ENCODE measurements at places on chromosomes 12 and 14. TPM values are rescaled to one million over a fixed set of nuclear protein-coding genes. Genes with fewer than 3 reads are reported as not detected.

DNA sequence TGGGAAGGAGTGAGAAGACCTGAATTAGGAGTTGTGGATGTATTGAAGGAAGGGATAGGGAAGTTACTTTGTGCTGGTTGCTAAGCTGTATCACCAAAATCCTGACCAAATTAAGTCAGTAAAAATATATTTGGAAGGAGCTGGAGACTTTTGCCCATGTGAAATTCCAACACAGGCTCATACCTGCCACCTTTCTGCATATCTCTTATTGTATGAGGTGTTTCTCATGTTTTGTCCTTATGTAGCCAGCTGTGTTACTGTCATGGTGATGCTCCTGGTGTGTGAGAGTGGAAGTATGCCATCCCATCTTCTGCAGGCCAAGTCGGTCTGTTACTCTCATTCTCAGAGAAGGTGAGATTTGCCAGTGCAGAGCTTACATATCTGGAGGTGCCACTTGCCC, 29.4 kb upstream of the RNU6-8 start:
- no peak for DNase-seq

DNA sequence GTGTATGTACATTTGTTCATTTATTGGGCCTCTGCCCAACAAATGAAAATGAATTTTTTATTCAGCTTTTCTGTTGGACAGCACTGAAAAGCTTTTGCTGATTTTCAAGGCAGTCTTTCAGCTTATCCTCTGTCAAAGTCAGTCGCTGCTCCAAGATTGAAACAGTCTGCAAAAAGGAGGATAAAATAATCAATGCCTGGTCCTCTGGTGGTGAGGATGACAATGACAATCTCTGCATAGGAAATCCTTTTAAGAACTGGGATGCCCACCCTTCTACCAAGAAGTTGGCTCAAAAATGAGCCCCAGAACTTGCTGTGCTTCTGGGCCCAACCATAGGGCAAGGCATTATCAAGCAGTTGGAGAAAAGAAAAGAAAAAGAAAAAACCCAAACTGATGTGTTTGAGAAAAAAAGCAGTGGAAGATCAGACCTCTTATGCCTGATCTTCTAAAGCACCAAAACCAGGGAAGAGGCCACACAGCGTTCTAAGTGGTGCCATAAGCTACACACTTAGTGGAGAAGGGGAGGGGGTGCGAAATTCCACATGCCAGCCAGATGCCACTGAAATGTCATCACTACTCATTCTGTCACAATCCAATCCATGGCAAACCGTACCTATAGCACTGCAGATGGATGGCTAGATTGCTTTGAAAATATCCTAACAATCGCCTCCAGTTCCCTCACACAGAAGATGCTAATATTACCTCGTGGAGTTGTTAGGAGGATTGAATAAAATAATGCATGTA, 69.0 kb upstream of the DUSP6 start:
- DNase-seq: no peak

DNA sequence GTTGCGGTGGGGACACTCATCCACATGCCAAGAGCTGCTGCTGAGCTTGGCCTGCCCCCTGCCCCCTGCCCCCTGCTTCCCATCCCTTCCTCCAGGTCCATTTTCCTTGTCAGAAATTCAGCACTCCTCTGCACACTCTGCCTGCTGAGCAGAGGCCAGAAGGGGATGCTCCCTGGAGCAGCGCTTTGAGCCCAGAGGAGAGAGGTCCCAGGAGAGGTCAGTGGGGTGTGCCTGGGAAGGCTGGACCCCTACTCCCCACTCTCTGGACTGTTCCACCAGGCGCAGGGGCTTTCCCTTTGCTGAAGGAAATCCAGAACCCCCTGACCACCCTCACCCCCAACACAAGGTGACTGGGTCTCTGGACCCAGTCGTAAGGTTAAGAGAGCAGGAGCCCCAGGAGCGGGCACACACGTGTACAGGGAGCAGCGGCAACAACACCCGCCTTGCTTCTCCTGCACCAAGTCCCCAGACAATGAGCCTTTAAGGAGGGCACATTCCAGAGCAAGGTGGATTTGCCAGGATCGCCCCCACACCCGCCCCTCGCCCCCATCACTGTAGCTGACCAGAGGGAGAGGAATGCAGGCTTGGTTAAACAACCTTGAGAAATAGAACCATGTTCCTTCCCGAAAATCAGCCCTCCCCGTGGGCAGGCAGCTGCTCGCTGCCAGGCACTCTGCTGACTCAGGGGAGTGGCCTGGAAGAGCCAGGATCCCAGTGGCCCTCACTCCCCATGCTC, 30.7 kb downstream of the ISCA2 start:
- DNase-seq: no peak

- peak; percentile 95 for DNase-seq
Measured at GRCh38 chr14:51442513-51443175, 202.6 kb downstream of the TMX1 start.

Gene LTB4R
- 5.0 TPM for polyA plus RNA-seq

Gene ACRBP
- 2.2 TPM for polyA plus RNA-seq

DNA sequence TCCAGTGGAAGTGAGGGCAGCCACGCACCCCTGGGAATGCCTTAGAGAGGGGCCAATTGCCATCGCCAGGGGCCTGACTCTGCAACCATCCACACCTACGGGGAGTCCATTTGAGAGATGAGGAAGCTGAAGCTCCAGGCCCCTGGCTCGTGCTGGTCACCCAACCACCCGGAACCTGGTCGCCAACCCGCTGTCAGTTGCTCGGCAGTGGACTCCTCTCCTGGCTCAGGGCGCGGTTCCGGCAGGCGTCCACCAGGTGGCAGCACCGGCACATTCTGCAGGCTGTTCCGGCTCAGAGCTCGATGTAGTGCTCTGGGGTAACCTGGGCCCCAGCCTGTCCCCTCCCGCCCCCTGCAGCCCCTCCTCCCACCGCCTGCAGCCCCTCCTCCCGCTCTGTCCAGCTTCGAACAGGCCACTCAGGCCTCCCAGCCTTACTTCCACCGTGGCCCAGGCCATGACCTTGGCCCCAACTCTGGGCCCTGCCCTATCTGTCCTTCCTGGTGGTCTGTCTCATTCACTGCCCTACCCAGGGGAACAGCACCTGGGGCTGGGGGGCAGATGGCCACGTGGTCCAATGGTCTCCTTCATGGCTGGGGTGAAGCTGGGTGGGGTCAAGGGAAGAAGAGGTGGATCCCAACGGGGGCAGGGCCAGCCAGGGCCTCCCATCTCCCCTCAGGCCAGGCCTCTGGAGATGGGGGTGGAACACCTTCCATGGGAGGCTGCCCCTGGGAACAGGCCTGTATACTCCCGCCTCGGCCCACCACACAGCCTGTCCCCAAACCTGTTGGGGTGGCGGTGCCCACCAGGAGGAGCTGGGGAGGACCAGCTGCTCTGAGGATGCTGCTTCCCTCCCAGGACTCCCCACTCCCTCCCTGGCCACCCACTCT, 15.7 kb downstream of the SIVA1 start:
- peak; percentile 88 for DNase-seq

DNA sequence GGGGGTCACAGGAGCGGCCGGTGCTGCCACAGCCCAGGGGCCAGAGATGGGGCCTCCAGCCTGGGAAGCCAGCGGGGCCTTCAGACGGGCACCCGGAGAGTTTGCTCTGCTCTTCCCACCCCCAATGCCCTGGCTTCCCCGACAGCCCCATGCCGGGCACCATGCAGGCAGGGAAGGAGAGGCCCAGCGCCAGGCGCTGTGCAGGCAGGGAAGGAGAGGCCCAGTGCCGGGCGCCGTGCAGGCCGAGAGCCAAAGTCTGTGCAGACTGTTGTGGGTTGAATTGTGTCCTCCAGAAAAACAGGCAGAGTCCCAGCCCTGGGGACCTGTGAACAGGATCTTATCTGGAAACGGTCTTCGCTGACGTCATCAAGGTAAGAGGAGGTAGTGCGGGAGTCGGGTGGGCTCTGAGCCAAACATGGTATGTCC, 34.3 kb downstream of the GALNT9 start:
- no peak for DNase-seq

Gene KCNC2
- 0.30 TPM for polyA plus RNA-seq

- no peak for DNase-seq
Measured at GRCh38 chr14:96888593-96888992, 91.4 kb downstream of the VRK1 start.

Gene RNASE3
- 1.2 TPM for polyA plus RNA-seq

Gene OLR1
- polyA plus RNA-seq: 1.0 TPM

- DNase-seq: no peak
Measured at GRCh38 chr14:106844608-106845285, 1318.4 kb downstream of the TMEM121 start.

GRCh38 chr12:67288561-67288960, 19.4 kb downstream of the CAND1 start:
- DNase-seq: no peak

GRCh38 chr12:38838056-38838850, 67.1 kb downstream of the CPNE8 start:
- no peak for DNase-seq

Gene TTC6
- 0.39 TPM for polyA plus RNA-seq

Gene CMKLR1
- 4.9 TPM for polyA plus RNA-seq

GRCh38 chr12:131902332-131903241, 8.2 kb downstream of the ULK1 start:
- DNase-seq: no peak

Gene SLC5A8
- not detected for polyA plus RNA-seq

Gene LRRC10
- polyA plus RNA-seq: not detected

Gene ATP5F1B
- polyA plus RNA-seq: 667 TPM

- DNase-seq: no peak
Measured at GRCh38 chr12:25352083-25352918, 101.6 kb upstream of the KRAS start.

- DNase-seq: no peak
Measured at GRCh38 chr12:64670919-64671639, 60.8 kb downstream of the RASSF3 start.

Gene SAMD4A
- 50.6 TPM for polyA plus RNA-seq

DNA sequence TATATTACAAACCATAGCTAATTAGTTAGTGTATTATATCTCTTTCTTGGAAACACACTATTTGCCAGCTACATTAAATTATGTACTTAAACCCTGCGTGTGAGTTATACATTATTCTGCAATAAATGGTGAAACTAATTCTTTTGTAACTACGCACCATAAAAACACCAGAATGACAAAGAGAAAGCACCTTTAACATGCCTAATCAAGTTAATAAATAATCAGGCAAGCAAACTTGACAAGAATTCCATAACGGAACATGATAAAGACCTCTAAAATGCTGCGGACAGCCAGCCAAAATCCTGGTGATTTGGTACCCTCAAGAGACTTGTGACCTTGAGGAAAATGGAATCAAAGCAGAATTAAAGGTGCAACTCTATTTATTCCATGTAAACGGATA, 375.3 kb upstream of the KITLG start:
- no peak for DNase-seq

GRCh38 chr14:81219759-81220579, 790 bp downstream of the GTF2A1 start:
- no peak for DNase-seq

Gene STAC3
- polyA plus RNA-seq: 416 TPM

Gene SPRYD4
- polyA plus RNA-seq: 1.5 TPM

Gene OTOGL
- polyA plus RNA-seq: 0.69 TPM

Gene AQP6
- polyA plus RNA-seq: 0.20 TPM

Gene FICD
- polyA plus RNA-seq: 2.6 TPM

DNA sequence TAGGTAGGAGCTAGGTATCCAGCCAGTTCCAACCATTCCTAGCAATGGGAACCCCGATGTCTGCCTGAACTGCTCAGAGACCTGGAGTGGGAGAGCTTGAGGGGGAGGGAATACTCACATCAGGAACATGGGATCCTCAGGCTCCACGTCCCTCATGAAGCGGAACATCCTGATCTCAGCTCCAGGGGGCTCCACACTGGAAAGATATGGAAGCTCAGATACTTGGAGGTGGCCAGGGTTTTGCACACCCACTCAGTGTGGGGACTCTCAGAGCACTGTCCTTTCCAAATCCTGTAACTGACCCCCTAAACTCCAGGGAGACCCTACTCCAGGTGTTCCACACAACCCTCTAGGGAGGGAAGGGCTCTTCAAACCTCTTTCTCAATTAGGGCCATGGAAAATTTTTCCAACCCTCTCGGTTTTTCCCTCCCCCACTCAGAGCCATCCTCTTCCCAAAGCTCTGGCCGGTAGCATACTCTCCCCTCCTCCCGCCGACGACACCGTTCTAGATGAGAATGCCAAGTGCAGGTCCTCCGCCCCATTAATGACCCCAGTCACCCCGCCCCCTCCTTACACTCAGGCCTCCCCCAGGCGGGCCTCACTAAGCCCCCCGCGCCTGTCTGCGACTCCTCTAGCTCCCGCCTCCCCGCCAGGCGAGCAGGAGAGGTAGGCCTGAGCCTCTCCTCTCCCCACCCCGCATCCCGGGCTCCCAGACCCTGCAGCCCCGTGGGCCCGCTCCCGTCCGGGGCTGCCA, 597 bp downstream of the MLF2 start:
- DNase-seq: peak; percentile 83

DNA sequence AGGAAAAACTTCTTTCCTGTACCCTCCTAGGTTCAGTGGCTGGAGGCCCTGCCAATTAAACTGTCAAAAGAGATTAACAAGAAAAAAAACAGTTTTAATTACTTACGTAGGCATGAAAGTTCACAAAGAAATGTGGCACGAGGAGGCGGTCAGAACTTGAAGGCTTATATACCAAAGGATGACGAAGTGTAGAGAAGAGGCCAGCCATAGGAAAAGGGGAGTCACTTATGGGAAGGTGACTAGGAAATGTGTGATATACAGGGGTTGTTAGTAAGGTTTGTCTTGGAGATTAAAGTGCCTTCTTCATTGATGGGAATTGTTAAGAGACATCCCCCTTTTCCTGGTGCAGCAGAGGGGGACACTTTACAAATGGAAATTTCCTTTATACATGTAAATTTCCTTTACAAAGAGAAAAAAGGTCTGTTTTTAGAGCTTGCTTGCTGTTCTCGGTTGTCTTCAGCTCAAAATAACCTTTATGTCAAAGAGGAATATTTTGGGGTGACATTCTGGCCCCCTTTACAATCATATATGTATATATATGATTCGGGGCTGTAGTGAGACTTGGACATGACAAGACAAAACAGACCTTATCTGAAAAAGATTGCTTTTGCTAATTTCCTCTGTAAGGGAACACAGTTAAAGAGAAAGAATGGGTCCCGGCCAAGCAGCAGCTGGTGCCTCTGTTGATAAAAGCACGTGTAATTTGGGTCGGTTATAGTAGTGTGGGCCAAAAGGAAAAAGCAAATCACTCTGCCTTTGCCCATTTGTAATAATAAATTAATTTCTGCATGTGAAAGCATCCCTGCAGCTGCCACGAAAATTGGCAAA, 38.6 kb downstream of the SYNE2 start:
- DNase-seq: no peak

Gene NKX2-1
- not detected for polyA plus RNA-seq

GRCh38 chr12:57868851-57869268, 22.3 kb upstream of the CTDSP2 start:
- peak; percentile 69 for DNase-seq

DNA sequence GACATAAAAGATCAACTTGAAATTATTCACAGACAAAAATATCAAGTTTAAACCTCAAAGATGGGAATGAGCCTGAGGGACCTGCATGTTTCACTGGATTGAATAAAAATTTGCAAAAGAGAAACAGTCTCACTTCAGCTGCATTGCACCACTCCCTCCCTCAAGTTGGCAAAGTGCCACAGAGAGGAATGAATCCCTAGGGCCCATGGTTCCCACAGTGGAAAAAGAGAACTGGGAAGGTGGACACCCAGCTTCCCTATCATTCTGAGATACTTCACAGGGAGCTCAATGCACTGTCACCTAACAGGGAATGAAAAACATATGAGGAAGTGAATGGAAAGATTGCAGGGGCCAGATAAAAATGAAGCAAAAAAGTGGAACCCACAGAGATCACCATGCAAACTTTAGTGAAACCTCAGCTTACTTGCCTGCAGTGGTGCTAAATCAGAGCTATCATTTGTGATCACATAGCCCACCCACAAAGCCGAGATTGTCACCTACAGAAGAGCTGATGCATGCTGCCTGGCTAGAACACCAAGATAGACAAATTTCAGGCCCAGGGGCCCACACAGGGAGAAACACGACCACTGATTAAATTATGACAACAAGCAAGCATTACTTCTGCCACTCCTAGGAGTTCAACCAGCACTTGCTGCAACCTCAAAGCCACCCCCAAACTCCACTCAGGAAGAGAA, 911.3 kb downstream of the LRFN5 start:
- DNase-seq: no peak

Data from muscle of back (tissue), 13 donors.